ENCODE measurements at places on chromosomes 11 and 22. TPM values are rescaled to one million over a fixed set of nuclear protein-coding genes. Genes with fewer than 3 reads are reported as not detected.
A peak's percentile ranks its signal among the peaks of the same experiment; 100 is the strongest.

DNA sequence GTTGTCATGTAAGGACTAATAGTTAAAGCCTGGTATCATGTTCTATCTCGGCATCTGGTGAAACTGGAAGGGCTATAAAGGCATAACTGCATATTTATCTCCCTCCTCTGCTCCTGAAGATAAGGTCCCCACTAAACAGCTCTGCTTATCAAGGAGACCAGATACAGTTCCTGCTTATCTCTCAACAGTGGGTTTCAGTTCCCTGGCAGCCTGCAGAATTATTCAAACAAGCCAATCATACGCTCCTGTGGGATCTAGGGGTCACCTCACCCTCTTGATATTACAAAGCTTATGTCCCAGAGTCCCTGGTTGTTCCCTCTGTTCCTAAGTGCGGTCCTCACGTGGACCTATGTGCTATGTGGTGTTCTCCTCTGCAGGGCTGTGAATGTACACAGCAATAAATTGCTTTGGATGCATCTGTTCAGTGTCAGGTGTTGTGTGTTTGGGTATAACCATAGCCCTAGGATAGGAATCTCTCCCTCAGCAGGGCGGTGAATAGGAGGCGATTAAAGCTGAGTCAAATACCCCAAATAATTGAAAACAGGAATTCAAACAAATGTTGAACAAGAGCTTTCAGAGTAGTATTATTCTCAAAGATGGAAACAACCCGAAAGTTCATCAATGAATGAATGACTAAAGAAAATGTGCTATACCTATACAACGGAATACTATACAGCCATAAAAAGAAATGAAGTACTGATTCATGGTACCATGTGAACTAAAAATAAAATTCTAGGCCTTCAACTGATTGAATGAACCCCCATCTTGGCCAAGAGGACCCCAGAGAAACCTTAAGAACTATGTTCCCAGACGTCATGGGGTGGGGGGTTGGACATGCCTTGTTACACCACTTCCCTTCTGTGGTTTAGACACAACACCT, 3.1 kb upstream of the OOSP4A start:
- no peaks in the 10 kb centered on the region for H3K4me1 ChIP-seq
- peak overlapping the region; percentile 31 for H3K27ac ChIP-seq
- H3K4me3 ChIP-seq = no peak overlapping the region
- DNase-seq = no peak
- H3K36me3 ChIP-seq = no peaks in the 10 kb centered on the region

DNA sequence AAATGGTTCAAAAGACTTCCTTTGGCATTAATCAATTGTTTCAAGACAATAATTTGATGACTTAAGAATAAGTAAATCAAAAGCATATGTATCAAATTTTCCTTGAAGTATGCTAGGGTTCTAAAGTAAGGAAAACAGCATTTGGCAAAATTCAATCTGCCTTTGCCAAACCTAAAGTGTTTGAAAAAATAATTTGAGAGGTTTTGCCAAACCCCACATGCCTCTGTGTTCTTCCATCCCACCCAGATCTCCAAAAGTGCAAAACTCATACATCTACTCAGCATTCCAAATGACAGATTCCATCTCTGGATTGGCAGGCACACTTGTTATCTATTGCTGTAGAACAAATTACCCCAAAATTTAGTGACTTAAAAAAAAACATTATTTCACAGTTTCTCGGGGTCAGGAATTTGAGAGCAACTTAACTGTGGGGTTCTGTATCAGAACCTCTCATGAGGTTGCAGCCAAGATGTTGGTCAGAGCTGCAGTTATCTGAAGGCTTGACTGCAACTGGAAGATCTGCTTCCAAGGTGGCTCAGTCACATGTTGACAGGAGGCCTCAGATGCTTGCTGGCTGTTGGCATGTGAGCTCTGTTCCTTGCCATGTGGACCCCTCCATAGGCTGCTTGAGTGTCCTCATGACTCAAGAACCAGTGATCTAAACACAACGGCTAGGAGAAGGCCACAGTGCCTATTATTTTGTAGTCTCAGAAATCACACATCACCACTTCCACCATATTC, 100.6 kb upstream of the ARHGAP42 start:
- no peak overlapping the region for H3K4me3 ChIP-seq
- H3K4me1 ChIP-seq = no peaks in the 10 kb centered on the region
- H3K27ac ChIP-seq = no peak overlapping the region
- H3K36me3 ChIP-seq = no peaks in the 10 kb centered on the region

DNA sequence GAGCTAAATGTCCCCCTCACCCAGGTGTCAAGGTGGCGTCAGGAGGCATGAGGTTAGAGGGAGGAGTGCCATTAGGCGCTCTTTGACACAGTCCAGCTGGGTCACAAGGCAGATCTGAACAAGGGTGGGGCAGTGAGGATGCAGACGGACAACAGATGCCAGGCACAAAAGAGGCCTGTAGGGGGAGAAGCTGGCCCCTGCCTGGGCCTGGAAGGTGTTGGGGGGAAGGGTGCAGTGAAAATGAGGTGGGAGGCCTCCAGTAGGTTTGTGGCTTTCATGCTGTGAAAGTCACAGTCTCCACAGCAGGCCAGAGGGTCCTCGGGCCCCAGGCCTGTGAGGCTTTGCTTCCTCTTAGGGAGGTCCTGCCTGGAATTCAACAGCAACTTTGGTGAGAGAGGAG, 85.0 kb upstream of the PLET1 start:
- no peak overlapping the region for H3K27ac ChIP-seq
- H3K36me3 ChIP-seq = no peaks in the 10 kb centered on the region
- H3K4me3 ChIP-seq = no peak overlapping the region
- H3K4me1 ChIP-seq = no peaks in the 10 kb centered on the region
- DNase-seq = no peak

DNA sequence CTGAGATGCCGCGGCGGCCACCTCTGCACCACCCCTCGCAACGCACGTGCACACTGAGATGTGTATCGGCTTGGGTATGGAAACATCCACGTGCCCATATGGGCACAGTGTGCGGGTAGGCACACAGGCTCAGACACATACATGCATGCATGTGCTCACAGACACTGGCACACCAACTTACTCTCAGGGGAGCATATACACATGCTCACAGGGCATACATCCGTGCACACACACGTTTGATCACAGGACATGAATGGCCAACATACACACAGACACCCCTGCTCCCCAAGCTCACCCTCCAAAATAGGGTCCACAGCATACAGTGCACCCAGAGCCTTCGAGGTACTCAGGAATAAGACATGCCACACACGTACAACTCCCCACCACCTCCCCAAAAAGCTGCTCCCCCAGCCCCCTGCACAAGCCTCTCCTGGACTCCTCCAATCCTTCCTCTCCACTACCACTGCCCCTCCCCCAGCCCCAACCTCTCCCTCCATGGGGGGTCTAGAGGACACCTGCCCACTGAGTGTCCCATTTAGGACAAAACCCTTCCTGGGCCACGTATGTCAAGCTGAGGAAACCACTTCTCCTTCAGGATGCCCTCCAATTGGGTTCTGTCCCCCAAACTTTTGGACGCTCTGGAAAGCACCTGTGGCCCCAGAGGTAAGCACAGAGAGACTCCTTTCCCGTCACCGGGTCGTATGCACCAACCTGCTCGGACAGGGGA, 53.1 kb downstream of the SLC22A12 start:
- no peak overlapping the region for H3K4me3 ChIP-seq
- H3K36me3 ChIP-seq = no peaks in the 10 kb centered on the region
- peaks cover 33% of the 10 kb centered on the region for H3K27me3 ChIP-seq

- H3K4me3 ChIP-seq = no peak overlapping the region
- no peaks in the 10 kb centered on the region for H3K36me3 ChIP-seq
- no peak for DNase-seq
- no peak overlapping the region for H3K27ac ChIP-seq
- H3K4me1 ChIP-seq = no peaks in the 10 kb centered on the region
- no peaks in the 10 kb centered on the region for H3K27me3 ChIP-seq
These were observed 493.2 kb downstream of the MIAT start for GRCh38 chr22:27150544-27150941.

DNA sequence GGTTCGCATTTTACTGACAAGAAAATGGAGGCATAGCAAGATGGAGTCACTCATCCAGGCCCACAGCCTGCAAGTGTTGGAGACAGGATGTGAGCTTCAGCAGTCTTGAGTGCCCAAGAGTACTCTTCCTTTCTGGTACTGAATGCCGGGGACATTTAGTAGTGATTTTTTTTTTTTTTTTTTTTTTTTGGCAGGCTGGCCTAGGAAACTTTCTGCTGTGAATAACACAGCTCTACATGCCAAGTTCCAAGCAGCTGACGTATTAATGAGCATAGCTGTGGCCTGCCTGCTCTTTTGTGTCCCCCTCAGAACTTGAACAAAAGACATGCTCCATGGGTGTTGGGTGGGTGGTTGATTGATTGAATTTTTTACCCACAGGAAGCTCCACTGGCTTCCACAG, 195.5 kb upstream of the CADM1 start:
- H3K36me3 ChIP-seq = no peaks in the 10 kb centered on the region
- no peaks in the 10 kb centered on the region for H3K27me3 ChIP-seq
- H3K4me3 ChIP-seq = no peak overlapping the region
- DNase-seq = no peak
- no peaks in the 10 kb centered on the region for H3K4me1 ChIP-seq

DNA sequence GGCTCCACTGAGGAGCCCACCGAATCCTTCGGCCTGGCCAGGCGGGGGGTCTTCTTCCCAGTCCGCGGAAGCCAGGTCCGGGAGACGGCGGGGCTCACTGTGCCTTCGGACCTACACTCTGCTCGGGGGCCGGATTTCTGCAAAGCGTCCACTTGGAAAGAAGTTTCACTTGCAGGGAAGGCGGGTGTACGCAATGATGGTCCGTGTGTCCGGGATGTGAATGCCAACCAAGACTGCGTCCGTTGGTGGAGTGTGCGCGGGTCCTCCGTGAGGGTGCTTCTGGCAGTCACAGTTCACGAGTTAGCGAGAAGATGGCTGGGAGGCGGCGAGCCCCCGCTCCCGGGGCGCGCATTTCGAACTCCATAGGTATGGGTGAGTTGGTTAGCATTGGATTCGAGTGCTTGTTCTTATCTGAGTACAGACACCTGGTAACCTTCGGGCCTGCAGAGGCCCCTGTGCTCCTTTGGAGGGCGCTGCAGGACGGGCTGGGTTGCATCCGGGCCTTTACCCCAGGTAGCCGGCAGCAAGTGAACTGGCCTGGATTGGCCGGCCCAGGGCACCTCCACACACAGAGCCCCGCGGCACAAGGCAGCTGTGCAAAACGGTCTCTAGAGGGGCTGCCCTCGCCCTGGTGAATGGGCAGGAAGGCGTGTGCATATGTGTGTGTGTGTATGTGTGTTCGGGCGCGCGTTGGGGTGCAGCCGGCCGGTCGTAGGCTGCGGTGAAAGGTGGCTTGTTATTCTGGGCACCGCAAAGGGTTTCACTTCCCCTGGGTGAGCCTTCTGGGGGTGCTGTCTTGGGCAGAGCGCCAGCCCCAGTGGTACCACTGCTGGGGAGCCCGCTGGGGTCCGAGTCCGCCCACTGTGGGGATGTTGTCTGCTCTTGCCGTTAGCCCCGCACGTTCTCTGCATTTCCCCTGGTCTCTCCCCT, 13.3 kb upstream of the CYP2R1 start:
- H3K27ac ChIP-seq = peak overlapping the region; percentile 14
- peaks cover 16% of the 10 kb centered on the region for H3K4me1 ChIP-seq
- no peaks in the 10 kb centered on the region for H3K36me3 ChIP-seq
- peak overlapping the region; percentile 90 for H3K4me3 ChIP-seq
- DNase-seq = peak; percentile 81

DNA sequence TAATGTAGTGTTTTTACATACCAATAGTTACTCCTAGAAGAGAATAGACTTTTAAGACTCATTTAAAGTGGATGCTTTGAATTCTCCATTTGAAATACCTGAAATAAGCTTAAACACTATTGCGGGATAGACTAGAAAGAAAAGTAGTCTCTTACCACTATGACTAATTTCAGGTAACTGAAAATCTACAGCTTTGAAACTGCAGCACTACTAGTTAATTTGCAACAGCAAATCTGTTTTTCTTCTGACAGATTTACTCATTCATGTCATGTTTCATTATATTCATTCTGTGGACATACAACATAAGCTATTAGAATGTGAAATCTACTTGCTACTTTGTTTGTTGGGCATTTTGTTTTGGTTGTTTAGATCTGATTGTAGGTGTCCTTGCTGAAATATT, 153.6 kb downstream of the MAML2 start:
- no peaks in the 10 kb centered on the region for H3K27me3 ChIP-seq
- H3K27ac ChIP-seq = no peak overlapping the region
- DNase-seq = no peak
- H3K4me3 ChIP-seq = no peak overlapping the region
- peaks cover 45% of the 10 kb centered on the region for H3K4me1 ChIP-seq
- no peaks in the 10 kb centered on the region for H3K36me3 ChIP-seq

- H3K27ac ChIP-seq = no peak overlapping the region
- H3K4me1 ChIP-seq = no peaks in the 10 kb centered on the region
- H3K27me3 ChIP-seq = no peaks in the 10 kb centered on the region
- no peaks in the 10 kb centered on the region for H3K36me3 ChIP-seq
These were observed 74.1 kb upstream of the CADM1 start for GRCh38 chr11:115578275-115578674.

DNA sequence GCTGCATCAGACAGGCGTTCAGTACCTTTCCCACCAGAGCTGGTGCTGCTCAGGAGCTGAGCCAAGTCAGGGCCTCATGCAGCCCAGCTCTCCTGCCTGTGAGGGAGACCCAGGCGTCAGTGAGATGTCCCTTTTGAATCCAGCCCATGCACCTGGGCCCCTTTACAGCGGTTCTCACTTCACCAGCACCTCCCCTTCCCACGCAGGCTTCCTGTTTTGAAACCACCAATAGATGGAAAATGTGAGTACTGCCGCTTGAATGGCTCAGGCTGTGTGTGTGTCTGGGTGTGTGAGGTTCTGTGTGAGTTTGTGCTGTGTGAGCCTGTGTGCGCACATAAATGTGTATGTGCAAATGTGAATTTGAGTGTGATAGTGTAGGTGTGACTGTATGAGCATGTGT, 88.4 kb downstream of the UBASH3B start:
- H3K27me3 ChIP-seq = no peaks in the 10 kb centered on the region
- peak; percentile 76 for DNase-seq
- H3K27ac ChIP-seq = peak overlapping the region; percentile 26
- no peaks in the 10 kb centered on the region for H3K36me3 ChIP-seq

The TBX10 gene
- not detected for total RNA-seq

- H3K4me3 ChIP-seq = peak within 1 kb of the TSS; percentile 79
- no peaks in the 10 kb centered on the region for H3K36me3 ChIP-seq
- peaks cover 31% of the 10 kb centered on the region for H3K4me1 ChIP-seq
- H3K27ac ChIP-seq = peak within 1 kb of the TSS; percentile 54
- peak; percentile 89 for DNase-seq
These were observed at the start of gene CBL for GRCh38 chr11:119205574-119206510. Gene CBL, plus strand, starts transcription at chr11:119206339. Its CDS starts 79 bp downstream, at chr11:119206418.

The NDUFS8 gene
- 132 TPM for total RNA-seq

The TUBA8 gene
- 1.2 TPM for total RNA-seq

DNA sequence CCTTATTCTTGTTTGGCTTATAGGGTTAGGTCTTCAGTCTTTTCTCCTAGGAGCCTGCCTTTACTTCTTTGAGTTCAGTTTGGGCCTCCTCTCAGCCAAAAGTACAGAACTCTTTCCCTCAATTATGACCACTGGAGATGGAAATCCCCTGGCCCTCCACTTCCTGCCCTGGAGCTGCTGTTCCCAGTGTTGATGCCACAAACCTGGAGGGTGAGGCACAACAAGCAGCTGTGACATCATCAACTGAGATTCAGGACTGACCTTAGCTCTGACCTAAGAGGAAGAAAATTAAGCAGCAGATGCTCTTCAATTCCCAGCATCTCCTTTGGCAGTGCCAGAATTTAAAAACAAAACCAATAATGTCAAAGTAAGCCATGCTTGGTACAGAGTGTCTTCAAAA, 3.0 kb downstream of the ABTB2 start:
- no peak for DNase-seq
- no peaks in the 10 kb centered on the region for H3K36me3 ChIP-seq
- no peak overlapping the region for H3K4me3 ChIP-seq
- peaks cover 16% of the 10 kb centered on the region for H3K27me3 ChIP-seq
- no peak overlapping the region for H3K27ac ChIP-seq
- H3K4me1 ChIP-seq = peaks cover 8% of the 10 kb centered on the region

The MRGPRX3 gene
- total RNA-seq = not detected

The GRAMD1B gene
- 28.2 TPM for total RNA-seq

All from CD8-positive, alpha-beta memory T cell (primary cell).